Esophagus squamous epithelium (tissue), 5 donors: ENCODE measurements at places on chromosomes 6 and 20. TPM values are rescaled to one million over a fixed set of nuclear protein-coding genes. Genes with fewer than 3 reads are reported as not detected.

Gene RNF217
- 9.1 TPM for total RNA-seq

Gene RNGTT
- 20.8 TPM for total RNA-seq

DNA sequence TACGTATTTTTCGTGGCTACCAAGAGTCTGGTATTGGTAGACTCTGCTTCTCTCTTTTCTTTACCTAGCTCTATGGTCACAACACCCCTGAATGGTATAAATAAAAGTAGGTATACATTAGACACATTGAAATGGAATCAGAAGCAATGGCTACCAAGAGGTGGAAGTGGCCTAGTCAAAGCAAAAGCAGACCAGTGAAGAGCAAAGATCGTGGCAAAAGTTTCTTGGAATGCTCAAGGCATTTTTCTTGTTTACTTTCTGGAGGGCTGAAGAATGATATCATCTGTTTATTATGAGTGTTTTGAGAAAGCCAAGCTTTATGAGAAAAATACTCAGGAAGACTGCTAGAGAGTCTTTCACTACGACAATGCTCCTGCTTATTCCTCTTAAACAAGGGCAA, 28.6 kb upstream of the MOCS1 start:
- no peak for DNase-seq

- no peak for DNase-seq
Measured at GRCh38 chr6:4180652-4181255, 45.4 kb upstream of the ECI2 start.

DNA sequence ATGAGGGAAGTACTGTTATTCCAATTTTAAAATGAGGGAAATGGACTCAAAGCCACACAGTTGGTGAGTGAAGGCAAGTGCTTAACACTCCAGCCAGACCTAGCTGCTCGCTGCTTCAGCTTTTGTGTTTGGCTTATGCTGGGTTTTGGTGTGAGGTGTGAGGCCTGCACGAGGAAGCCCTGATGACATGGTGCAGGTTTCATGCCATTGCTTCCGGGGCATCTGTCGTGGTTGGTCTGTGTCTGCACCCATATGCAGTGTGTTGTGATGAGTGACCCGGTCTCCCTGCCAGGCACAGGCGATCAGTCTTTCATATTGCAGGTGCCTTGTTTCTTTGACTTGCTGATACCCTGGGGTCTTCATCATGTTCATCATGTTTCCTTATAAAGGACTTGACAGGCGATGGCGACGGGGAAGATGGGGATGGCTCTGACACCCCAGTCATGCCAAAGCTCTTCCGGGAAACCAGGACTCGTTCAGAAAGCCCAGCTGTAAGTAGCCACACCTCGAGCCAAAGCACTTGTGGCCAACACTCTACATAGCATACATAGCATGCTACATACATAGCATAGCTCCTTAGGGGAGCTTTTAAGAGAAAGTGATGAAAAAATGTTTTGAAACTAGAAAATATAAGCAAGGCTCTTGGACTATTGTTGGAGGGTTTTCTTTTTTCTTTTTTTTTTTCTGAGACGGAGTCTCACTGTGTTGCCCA, 22.3 kb downstream of the DNMT3B start:
- no peak for DNase-seq

- no peak for DNase-seq
Measured at GRCh38 chr6:112096901-112097300, 9.5 kb downstream of the FAM229B start.

GRCh38 chr20:20251836-20252235, 116.1 kb upstream of the INSM1 start:
- DNase-seq, result no peak
